Fibroblast of the aortic adventitia (primary cell): ENCODE measurements at places on chromosomes 1 and 21. TPM values are rescaled to one million over a fixed set of nuclear protein-coding genes. Genes with fewer than 3 reads are reported as not detected.

The HES5 gene
- total RNA-seq, result not detected in 2 replicates

The ELF3 gene
- total RNA-seq, result 0.09 TPM in 1 of 2 replicates, not detected in the other

The GBP5 gene
- under 0.01 TPM in 1 of 2 replicates, not detected in the other for total RNA-seq

The HES4 gene
- 0.36 and 0.82 TPM in 2 replicates for total RNA-seq

The SLAMF8 gene
- not detected in 2 replicates for total RNA-seq
